Right kidney (tissue), 9 donors: ENCODE measurements at places on chromosomes 4 and X.
A peak's percentile ranks its signal among the peaks of the same experiment; 100 is the strongest.

DNA sequence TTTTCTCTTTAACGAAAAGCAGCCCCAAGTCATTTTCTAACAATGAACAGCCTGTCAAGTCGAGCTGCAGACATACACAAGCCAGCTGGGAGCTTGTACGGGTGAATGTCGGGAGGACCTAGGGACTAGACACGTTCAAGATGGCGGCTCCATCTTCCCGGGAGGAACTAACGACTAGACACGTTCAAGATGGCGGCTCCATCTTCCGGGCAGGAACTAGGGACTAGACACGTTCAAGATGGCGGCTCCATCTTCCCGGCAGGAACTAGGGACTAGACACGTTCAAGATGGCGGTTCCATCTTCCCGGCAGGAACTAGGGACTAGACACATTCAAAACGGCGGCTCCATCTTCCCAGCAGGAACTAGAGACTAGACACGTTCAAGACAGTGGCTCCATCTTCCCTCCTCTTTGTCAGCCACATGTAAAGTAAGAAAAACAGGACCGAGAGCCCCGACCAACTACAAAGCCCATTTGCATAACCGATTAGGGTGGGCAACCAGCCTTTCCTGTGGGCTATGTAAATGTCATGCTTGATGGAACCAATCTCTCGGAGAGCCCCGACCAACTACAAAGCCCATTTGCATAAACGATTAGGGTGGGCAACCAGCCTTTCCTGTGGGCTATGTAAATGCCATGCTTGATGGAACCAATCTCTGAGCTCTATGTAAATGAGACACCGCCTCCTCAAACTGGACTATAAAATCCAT is 175.5 kb downstream of the DHRSX start:
- DNase-seq: peak; percentile 64

- DNase-seq: no peak
Measured at GRCh38 chr4:3066836-3067400, 7.4 kb downstream of the HTT-AS start.

DNA sequence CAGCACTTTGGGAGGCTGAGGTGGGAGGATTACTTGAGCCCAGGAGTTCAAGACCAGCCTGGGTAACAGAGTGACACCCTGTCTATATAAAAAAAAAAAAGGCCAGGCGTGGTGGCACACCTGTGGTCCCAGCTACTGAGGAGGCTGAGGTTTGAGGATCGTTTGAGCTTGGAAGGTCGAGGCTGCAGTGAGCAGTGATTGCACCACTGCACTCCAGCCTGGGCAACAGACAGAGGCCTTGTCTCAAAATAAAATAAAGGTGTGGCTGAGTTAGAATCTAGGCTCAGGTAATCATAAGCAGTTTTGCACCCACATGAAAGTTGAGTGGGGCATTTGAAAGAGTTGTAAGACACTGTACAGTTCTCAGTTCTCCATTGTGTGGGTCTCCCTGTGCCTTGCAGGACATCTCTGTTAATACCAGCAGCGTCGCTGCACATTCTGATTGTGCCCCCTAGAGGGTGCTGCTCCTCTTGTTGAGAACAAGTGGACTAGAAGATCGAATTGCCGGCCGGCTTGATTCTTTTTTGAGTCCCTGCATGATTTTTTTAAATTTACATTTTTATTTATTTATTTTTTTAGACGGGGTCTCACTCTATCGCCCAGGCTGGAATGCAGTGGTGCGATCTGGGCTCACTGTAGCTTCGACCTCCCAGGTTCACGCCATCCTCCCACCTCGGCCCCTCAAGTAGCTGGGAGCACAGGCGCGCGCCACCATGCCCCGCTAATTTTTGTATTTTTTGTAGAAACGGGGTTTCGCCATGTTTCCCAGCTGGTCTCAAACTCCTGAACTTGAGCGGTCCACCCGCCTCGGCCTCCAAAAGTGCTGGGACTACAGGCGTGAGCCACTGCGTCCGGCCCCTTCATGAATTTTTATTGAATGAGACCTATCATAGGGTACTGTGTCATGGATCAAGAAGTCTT is 73.6 kb upstream of the RBMX start:
- no peak for DNase-seq

- no peak for DNase-seq
Measured at GRCh38 chr4:56840559-56840958, 19.1 kb upstream of the SPINK2 start.

- no peak for DNase-seq
Measured at GRCh38 chr4:141640696-141641095, 4.3 kb downstream of the IL15 start.

GRCh38 chr4:2941138-2942036 is 21.8 kb downstream of the NOP14 start:
- DNase-seq: no peak

DNA sequence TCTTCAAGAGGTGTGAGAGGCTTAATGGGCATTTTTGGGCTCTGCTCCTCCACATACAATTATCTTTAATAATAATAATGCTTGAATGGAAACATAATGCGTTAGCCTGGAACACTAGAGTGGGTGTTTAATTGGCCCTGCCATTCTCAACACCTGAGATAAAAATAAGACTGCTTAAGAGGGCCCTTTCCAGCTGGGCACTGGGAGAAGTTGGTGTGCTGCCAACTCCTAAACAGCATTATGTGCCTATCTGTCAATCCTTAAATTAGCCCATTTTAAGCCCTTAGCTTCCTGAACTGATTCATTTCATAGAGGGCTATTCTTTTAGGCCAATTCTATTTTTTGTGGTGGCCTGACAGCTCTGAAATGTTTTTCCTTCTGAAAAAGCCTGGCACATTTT is 211.1 kb upstream of the ZIC3 start:
- DNase-seq: no peak

GRCh38 chrX:119477812-119478232 is 9.6 kb downstream of the SLC25A5 start:
- no peak for DNase-seq

DNA sequence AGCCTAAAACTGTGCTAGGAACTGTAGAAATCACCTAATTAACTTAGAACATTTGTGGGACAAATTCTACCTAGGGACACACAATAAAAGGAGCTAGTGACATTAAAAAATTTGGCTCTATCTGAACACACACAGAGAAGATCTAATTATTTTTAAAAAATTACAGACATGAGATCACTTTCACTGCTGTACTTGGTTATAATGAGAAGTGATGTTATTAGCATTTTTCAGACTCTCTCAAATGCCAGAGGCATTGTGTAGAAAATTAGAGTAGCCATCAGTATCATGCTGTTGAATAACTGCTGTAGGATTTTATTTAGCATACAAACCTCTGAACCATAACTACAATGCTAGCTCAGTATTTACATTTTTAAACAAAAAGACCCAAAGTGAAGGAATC is 109.1 kb upstream of the ANK2 start:
- no peak for DNase-seq

DNA sequence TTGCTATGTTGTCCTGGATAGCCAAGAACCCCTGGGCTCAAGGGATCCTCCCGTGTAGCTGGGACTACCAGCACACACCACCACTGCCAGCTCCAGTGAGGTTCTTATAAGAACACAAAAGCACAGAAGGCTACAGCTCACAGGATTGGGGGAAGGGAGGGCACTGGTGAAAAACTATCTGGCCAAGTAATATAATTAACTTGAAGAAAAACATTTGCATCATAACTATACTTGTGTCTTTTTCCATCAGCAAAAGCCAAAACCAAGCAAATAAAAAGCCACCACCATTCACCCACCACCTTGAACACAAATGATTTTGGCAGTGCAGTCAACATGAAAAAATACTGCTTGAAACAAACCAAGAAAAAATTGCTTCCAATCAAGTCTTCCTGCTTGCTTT is 188.2 kb downstream of the MAML3 start:
- DNase-seq: no peak

- DNase-seq: no peak
Measured at GRCh38 chrX:153405426-153405825, 4.3 kb upstream of the PNMA6E start.

- peak; percentile 7 for DNase-seq
Measured at GRCh38 chr4:81913427-81913879, 441.7 kb upstream of the RASGEF1B start.

GRCh38 chr4:108644237-108644636 is 6.2 kb upstream of the OSTC start:
- DNase-seq: no peak

- DNase-seq: no peak
Measured at GRCh38 chr4:85005865-85006377, 39.4 kb upstream of the WDFY3 start.

- peak; percentile 87 for DNase-seq
Measured at GRCh38 chr4:107824350-107825071, at the start of gene SGMS2. TSS of gene SGMS2 (plus strand) at chr4:107824932. CDS start at chr4:107895554, 70,622 bp downstream.

- DNase-seq: no peak
Measured at GRCh38 chrX:19869193-19869592, 18.2 kb downstream of the SH3KBP1 start.

DNA sequence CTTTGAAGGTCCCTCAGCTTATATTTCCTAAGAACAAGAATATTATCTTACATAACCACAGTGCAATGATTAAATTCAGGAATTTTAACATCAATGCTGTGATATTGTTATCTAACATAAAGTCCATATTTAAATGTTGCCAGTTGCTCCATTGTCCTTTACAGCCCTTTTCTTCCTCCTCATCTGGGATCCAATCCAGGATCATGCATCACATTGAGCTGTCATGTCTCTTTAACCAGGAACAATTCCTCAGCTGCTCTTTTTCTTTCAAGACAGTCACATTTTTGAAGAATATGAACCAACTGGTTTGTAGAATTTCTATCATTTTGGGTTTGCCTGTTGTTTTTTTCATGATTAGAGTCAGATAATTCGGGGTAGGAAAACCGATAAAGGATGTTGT is 12.0 kb downstream of the TMSB4X start:
- DNase-seq: no peak

DNA sequence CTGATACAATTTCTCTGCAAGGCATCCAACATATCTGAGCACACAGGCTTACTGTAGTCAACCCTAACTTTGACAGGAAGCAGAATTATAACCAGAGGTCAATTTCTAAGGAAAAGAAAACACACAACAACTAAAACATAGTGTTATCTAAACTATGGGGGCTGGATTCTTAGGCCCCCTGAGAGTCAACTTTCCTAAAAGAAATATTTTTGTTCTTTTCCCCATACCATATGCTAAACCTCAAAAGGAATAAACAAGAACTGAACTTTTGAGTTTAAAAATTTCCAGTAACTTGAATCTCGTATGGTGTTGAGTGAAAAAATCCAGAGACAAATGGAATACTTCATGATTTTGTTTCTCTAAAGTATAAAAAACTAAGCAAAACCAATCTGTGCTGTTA is 42.9 kb downstream of the ATXN3L start:
- DNase-seq: no peak

DNA sequence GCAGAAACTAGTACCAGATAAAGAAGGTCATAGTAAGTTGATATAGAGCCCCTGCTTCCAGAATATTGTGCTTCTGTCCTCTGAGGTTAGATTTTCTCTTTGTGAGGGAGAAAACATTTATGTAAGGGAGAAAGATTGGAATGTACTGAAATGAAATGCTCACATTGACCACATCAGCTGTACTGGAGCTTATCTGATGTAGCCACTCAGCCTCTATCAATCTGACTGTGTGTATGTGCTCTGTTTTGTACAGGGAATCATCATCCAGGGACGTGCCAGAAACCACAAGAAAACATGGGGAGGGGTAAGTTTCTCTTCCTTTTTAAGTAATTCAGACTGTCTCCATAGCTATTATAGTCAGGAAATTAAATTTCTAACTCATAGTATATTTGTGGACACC is 56.8 kb downstream of the PRRG1 start:
- no peak for DNase-seq
